AG10803 (cell line): ENCODE measurements at places on chromosomes 1 and 21.

- peak; percentile 95 for DNase-seq
Observed at GRCh38 chr1:155322953-155323728, 2.4 kb downstream of the RUSC1 start.

DNA sequence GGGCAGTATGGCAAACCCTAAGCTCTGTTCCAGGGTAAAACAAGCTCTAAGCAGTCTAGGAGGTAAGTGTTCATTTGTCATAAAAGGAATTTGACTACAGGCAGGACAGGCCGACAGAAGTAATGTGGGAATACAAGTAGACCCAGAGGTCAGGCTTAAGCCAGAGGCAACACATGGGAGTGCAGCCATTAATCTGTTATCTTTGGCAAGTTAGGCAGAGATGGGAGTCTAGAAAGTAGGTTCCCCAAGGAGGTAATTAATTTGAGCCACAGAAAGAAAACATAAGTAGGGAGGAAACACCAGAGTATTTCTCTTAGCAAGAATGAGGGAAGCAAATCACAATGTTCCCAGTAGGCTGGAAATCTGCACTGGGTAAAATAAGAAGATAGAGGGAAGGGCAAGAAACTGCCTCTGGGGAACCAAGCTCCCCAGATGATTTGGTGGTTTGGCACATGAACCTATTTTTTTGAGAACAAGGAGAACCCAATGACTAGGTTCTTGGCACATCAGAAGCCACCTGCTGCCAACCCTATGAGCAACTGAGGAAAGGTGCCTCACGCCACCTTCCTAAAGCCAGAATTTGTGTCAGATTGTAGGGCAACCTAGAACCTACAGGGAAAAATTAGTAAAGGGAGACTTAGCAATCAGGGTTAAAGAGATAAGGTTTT, 636.4 kb upstream of the PLXNA2 start:
- no peak for DNase-seq

GRCh38 chr1:232899268-232899667, 51.1 kb upstream of the NTPCR start:
- no peak for DNase-seq

- no peak for DNase-seq
Observed at GRCh38 chr1:26936823-26937222, 15.3 kb downstream of the NUDC start.

GRCh38 chr21:42405064-42406013, 1.6 kb downstream of the UBASH3A start:
- no peak for DNase-seq
